CD4-positive, alpha-beta T cell (primary cell): ENCODE measurements at places on chromosomes 16 and 17.

DNA sequence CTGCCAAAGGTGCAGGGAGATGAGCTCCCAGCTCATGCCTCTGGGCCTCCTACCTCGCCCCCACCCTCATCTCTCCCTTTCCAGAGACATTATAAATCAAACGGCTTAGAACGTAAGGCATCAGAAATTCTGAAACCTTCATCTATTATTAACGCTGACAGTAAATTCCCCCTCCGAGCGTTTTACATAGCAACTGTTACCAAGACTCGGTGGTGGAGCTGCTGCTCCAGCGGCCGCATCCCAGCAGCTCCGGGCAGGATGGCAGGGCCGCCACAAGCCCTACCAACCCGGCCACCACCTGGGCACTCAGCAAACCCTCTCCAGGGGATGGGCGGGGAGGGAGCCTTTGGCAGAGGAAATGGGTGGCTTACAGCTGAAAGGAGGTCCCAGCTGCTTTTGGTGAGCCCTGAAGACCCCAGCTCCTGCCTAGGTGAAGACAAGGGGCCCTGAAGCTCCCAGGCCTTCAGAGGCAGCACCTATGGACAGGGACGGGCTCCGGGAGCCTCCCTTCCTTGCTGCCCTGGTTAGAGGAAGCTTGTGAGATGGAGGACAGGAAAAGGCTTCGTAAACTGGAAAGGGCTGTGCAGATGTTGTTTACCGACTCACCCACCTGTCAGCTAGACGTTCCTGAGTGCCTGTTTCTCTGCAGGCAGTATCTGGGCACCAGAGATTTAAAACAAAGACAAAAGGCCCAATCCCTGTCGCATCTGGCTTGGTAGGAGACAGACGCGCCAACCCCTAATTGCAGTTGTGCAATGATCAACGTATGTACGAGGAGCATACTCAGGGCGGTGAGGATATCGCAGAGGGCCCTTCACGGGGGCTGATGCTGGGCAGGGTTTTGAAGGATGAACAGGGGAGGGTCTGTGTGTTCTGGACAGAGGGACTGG, 76.9 kb downstream of the RAI1 start:
- H3K27ac ChIP-seq: peak overlapping the region; percentile 51
- H3K36me3 ChIP-seq: no peaks in the 10 kb centered on the region
- no peak for DNase-seq
- H3K4me3 ChIP-seq: peak overlapping the region; percentile 16
- peaks cover 57% of the 10 kb centered on the region for H3K4me1 ChIP-seq
- no peaks in the 10 kb centered on the region for H3K27me3 ChIP-seq

- H3K27ac ChIP-seq: no peak overlapping the region
- H3K4me1 ChIP-seq: peaks cover 20% of the 10 kb centered on the region
- no peak for DNase-seq
- no peaks in the 10 kb centered on the region for H3K36me3 ChIP-seq
Observed at GRCh38 chr17:43916385-43916784, 9.0 kb upstream of the MPP2 start.

GRCh38 chr17:75102385-75102821, 7.4 kb upstream of the ARMC7 start:
- H3K4me3 ChIP-seq: no peak overlapping the region
- no peaks in the 10 kb centered on the region for H3K4me1 ChIP-seq
- H3K36me3 ChIP-seq: peaks cover 13% of the 10 kb centered on the region
- DNase-seq: no peak

GRCh38 chr17:82966415-82966814, 113.0 kb upstream of the METRNL start:
- DNase-seq: no peak
- no peaks in the 10 kb centered on the region for H3K27me3 ChIP-seq

DNA sequence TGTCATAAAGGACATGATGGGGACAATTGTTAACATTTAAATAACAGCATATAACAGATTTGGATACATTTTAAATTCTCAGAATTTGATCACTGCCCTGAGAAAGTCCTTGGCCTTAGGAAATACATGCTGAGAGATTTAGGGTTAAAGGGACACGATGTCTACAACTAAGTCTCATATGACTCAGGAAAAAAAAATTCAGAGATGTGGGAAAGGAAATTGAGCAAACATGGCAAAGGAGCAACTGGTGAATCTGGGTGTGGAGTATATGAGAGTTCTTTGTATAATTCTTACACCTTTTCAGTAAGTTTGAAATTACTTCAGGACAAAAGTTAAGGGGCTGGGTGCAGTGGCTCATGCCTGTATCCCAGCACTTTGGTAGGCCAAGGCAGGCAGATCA, 18.2 kb downstream of the MPP3 start:
- no peak overlapping the region for H3K4me3 ChIP-seq
- H3K36me3 ChIP-seq: no peaks in the 10 kb centered on the region
- H3K4me1 ChIP-seq: no peaks in the 10 kb centered on the region
- DNase-seq: no peak
- no peak overlapping the region for H3K27ac ChIP-seq
- H3K27me3 ChIP-seq: no peaks in the 10 kb centered on the region

DNA sequence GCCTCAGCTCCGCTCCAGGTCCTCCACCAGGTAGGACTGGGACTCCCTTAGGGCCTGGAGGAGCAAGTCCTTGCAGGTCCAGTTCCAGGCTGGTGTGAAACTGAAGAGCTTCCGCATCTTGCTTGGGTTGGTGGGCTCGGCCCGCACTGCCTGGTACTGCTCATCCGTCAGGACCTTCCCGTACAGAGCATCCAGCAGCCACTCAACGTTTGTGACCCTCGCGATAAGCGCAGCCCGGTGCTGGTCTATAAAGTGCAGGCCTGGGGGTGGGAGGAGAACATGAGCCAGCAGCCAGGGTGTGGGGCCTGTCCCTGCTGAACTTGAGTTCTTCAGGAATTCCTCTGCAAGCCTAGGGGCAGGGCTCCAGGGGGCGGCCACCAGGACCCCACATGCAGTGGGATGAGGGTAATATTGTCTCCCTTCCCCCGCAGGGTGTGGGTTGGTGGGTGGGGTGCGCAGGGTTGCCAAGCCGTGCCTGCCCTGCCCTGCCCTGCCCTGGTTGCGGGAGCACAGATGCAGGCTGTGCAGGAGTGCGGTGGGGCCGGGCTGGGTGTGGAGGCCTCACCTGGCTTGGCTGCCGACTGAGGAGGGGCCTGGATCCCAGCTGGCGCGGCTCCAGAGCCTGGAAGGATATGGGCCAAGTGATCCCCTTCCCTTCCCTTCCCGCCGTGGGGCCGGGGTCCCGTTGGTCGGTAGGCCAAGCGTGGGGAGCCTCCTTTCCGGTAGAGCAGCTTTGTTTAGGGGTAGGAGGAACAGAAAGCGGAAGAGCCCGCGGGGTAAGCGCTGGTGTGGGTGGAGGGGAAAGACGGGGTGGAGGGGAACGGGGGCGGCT, 762 bp downstream of the PYCARD start:
- peaks cover 45% of the 10 kb centered on the region for H3K4me1 ChIP-seq
- no peaks in the 10 kb centered on the region for H3K27me3 ChIP-seq
- no peak for DNase-seq
- no peak overlapping the region for H3K27ac ChIP-seq

GRCh38 chr16:1010251-1010650, 28.7 kb downstream of the SOX8 start:
- H3K27me3 ChIP-seq: no peaks in the 10 kb centered on the region
- H3K4me1 ChIP-seq: peaks cover 33% of the 10 kb centered on the region
- no peaks in the 10 kb centered on the region for H3K36me3 ChIP-seq
- no peak overlapping the region for H3K27ac ChIP-seq
- H3K4me3 ChIP-seq: no peak overlapping the region
- no peak for DNase-seq

DNA sequence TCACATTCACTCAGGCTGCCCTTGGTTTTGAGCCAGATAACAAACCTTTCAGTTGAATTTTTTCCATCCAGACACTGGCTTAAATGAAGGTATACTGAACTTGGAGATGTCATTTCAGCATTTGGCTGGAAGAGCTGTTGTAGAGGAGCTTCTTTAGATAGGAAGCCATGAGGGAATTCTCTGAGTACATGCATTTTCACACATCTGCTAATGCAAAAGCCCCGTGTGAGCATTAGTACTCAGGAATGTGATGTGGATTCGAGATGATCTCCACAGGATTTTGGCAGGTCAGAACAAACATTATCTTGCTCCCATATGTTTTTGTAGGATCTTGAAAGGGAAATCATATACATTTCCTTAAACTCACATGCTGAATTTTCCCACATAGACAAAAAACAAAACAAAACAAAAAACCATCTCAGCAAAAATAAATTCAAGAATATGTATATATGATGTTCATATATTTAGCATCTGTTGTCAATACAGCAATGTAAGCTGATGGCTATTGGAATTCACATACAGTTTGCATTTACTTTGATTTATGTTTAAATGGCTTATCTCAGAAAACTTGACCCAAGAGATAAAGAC, 277.2 kb upstream of the TBX2 start:
- H3K4me3 ChIP-seq: no peak overlapping the region
- DNase-seq: no peak
- H3K27me3 ChIP-seq: no peaks in the 10 kb centered on the region
- H3K36me3 ChIP-seq: no peaks in the 10 kb centered on the region
- H3K27ac ChIP-seq: no peak overlapping the region

DNA sequence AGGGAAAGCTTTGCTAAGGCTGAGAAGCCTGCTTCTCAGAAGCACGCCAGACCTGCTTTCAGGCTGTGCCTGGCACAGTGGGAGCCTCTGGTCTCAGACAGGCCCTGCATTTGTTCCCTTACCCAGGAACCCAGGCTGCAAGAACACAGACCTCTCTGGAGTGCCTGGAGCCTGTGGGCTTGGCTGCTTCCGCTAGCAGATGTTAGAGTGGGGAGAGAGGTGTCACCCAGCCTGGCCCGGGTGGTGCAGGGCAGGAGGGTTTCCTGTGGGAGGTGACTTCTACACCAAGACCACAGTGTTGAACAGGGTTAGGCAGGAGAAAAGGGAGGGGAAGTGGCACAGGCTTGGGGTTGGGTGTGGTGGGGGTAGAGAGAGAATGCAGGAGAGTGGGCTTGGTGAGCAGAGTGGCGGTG, 35.8 kb upstream of the ADGRG1 start:
- H3K27me3 ChIP-seq: no peaks in the 10 kb centered on the region
- peaks cover 32% of the 10 kb centered on the region for H3K4me1 ChIP-seq
- H3K27ac ChIP-seq: no peak overlapping the region
- no peaks in the 10 kb centered on the region for H3K36me3 ChIP-seq
- peak; percentile 80 for DNase-seq

DNA sequence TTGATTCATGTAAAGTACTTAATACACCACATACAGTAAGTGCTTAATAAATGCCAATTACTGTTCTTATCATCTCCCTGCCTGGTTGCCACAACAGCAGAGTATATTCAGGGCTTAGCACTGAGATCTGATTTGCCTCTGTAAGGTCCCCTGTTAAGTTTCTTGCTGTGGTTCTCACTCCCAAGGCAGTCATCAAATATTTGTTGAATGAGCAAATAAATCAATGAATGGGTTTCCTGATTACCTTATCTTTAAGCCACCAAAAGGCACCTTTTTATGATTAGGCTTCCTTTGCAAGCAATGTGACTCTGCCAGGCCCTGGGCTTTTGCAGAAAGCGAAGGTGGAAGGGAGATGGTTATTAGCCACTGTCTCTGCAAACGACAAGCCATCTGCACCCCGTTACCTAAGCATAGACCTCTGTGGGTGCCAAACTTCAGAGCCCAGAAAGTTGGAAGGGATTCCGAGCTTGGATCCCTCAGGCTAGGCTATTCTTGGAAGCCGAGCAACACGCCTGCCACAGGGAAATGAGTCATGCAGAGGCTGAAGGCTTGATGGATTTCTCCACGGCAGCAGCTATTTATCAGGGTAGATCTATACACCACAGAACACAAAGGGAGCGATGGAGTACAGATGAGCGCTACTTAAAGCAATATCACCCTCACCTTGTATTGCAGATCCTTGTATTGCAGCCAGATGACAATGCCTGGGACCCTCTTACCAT, 102.0 kb downstream of the GRIN2A start:
- H3K27ac ChIP-seq: no peak overlapping the region
- no peak overlapping the region for H3K4me3 ChIP-seq
- DNase-seq: no peak
- no peaks in the 10 kb centered on the region for H3K4me1 ChIP-seq

DNA sequence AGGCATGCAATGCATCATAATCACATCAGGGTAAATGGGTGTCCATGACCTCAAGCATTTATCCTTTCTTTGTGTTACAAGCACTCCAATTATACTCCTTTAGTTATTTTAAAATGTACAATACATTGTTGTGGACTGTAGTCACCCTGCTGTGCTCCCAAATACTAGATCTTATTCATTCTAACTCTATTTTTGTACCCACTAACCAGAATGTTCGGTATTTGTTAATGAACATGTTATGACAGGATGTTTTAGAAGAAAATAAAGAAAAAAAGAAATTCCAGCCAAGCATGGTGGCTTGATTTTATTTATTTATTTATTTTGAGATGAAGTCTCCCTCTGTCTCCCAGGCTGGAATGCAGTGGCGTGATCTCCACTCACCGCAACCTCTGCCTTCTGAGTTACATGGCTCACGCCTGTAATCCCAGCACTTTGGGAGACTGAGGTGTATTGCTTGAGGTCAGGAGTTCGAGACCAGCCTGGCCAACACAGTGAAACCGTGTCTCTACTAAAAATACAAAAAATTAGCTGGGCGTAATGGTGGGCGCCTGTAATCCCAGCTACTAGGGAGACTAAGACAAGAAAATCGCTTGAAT, 1.8 kb upstream of the NDE1 start:
- no peak overlapping the region for H3K27ac ChIP-seq
- no peak for DNase-seq
- H3K36me3 ChIP-seq: peaks cover 12% of the 10 kb centered on the region
- peaks cover 39% of the 10 kb centered on the region for H3K4me1 ChIP-seq

DNA sequence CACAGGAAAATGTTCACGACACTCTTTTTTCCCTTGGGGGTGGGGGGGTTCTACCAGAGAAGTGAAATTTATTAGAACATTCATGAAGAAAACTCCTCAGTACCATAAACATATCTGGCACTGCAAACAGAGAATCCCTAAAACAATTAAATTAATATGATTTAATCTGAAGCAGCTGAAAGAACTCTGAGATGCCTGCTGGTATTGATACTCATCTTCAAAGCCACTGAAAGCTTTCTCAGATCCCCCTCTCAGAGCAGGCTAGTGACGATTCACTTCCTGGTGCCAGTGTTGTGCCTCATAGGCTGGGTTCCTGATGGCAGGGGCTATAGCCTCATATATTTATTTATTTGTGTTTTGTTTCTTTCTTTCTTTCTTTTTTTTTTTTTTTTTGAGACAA, 52.7 kb downstream of the MYH10 start:
- DNase-seq: no peak
- H3K4me3 ChIP-seq: no peak overlapping the region
- H3K36me3 ChIP-seq: no peaks in the 10 kb centered on the region
- H3K4me1 ChIP-seq: no peaks in the 10 kb centered on the region
- no peaks in the 10 kb centered on the region for H3K27me3 ChIP-seq
